T47D (cell line): ENCODE measurements at places on chromosomes 4 and X.

- DNase-seq = no peak
Measured at GRCh38 chr4:128349921-128350320, 62.3 kb upstream of the PGRMC2 start.

DNA sequence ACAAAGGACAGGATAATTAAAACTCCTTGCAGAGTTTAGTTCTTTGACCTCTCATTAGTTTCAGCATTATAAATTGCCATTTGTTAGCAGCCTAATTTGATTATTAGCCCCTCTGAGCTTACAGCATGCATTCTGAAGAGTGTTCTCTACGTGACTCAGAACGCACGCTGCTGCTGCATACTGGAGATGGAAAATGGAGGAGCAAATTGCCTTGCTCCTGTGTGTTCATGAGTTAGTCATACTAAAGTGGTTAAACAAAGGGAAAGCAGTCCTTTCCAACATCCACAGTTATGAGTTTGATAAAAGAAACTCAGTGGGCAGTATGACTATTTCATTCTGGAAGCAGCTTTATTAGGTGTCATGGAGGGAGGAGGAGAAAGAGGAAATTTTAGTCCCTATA lies 922.5 kb downstream of the RPA4 start:
- DNase-seq = peak; percentile 0

DNA sequence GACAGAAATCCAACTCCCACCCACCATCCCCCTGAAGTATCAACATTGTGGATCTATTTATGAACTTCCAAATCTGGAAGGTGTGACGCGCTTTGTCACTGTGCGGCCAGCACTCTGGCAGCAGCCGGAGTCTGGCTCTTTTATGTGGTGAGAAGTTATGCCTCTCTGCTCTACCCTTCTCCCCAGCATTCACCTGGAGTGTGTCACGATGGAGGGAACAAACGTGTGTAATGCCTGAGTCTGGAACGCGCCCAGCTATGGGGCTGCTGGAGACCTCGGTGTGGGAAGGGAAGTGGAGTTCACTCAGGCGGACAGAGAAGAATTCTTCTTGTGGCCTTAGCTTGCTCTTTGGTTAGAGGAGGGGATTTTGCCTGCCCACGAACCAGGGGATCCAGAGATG lies 222.1 kb upstream of the RPL34 start:
- DNase-seq = no peak

GRCh38 chrX:140432346-140433175 lies 72.3 kb downstream of the SOX3 start:
- no peak for DNase-seq

GRCh38 chr4:30537456-30537855 lies 182.7 kb upstream of the PCDH7 start:
- no peak for DNase-seq

GRCh38 chrX:19673375-19674040 lies 158.2 kb upstream of the MAP3K15 start:
- DNase-seq = no peak

GRCh38 chr4:134650461-134650860 lies 448.9 kb upstream of the PABPC4L start:
- DNase-seq = no peak

GRCh38 chrX:22424919-22425318 lies 152.2 kb downstream of the CBLL2 start:
- no peak for DNase-seq

GRCh38 chr4:174222266-174222872 lies 61.1 kb downstream of the FBXO8 start:
- DNase-seq = no peak

- no peak for DNase-seq
Measured at GRCh38 chr4:163317110-163317509, 15.3 kb downstream of the NPY1R start.

- DNase-seq = no peak
Measured at GRCh38 chr4:140198942-140199341, 45.0 kb upstream of the MAML3 start.

DNA sequence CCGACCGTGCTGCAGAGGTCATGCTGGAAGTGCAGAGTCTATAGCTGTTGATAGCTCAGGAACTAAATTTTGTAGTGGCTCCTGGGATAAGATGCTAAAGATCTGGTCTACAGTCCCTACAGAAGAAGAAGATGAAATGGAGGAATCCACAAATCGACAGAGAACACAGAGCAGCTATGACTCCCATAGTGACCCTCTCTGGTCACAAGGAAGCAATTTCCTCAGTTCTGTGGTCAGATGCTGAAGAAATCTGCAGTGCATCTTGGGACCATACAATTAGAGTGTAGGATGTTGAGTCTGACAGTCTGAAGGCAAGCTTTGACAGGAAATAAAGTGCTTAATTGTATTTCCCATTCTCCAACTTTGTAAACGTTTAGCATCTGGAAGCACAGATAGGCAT lies 8.8 kb downstream of the MANBA start:
- no peak for DNase-seq

DNA sequence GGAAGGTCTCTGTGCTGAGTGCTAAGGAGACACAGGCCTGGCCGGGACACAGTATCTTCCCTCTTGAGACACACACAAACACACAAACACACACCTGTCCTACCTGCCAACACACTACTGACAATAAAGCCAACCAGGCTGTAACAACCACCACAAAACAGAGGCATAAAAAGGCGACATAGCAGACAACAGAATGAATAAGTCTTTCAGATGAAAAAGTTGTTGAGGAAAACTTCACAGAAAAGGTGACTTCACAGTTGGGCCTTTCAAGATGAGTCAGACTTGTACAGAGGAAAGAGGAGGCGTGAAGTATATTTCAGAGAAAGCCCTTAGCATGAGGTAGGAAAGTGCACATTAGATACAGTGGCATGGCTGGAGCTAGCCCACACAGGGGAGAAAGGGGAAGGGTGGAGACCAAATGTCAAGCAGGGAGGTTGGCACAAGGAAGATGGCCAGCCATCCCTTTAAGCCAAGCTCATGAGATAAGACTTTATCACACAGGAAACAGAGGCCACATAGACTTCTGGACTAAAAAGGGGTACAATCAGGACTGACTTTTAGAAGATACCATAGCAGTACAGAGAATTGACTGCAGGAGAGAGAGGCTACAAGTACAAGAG lies 54.0 kb downstream of the SLC9A7 start:
- no peak for DNase-seq

- DNase-seq = no peak
Measured at GRCh38 chr4:184792950-184793555, 32.7 kb downstream of the ACSL1 start.

- no peak for DNase-seq
Measured at GRCh38 chr4:107922486-107923473, 8.6 kb upstream of the CYP2U1 start.

DNA sequence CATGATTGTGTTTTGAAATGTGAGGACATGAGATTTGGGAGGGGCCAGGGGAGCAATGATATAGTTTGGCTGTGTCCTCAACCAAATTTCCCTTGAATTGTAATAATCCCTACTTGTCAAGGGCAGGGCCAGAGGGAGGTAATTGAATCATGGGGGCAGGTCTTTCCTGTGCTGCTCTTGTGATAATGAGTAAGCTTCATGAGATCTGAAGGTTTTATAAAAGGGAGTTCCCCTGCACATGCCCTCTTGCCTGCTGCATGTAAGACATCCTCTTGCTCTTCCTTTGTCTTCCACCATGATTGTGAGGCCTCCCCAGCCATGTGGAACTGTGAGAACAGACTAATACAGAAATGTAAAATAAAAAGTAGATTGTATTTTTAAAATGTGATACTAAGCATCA lies 1294.9 kb downstream of the ADGRL3 start:
- no peak for DNase-seq

GRCh38 chr4:68451246-68452211 lies 4.3 kb downstream of the TMPRSS11E start:
- DNase-seq = peak; percentile 35

GRCh38 chrX:69289046-69289792 lies 124.0 kb upstream of the PJA1 start:
- no peak for DNase-seq

GRCh38 chr4:150268444-150268843 lies 190.2 kb downstream of the DCLK2 start:
- DNase-seq = no peak

DNA sequence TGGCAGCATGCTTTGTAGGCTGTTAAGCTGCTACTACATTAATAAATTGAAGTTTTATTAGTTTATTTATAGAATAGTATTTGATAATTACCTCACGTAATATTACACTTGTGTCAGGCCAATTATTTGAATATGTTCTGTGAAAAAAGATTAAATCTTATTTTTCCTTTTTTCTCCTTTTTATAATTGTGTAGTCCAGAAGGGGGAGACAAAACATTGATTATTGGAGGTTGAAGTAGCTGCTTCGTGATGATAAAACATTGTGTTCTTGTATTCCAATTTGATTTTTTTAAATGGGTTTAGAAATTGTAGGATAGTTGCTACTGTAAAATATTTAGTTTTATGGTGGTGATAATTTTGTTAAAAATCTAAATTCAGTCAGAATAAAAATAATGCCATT lies 85.7 kb downstream of the DIAPH2 start:
- DNase-seq = peak; percentile 13

DNA sequence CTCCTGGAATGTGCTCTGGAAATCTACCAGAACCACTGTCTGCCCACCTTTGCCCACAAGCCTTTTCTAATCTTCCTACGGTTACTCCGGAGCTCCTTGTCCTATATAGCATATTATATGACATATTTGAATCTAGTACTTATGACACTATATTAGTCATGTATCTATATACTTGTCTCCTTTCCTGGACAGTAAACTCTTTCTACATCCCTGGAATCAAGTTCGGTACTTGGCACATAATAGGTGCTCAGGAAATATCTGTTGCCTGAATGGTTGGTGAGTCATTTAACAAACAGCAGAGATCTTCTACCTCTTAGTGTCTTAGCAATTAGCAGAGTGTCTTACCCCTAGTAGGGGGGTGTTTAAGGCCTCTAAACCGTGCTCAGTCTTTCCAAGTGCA lies 123.6 kb downstream of the RELL1 start:
- no peak for DNase-seq

GRCh38 chrX:142998447-142999198 lies 27.1 kb upstream of the SPANXN4 start:
- DNase-seq = peak; percentile 0

- no peak for DNase-seq
Measured at GRCh38 chrX:133847340-133847994, 137.9 kb downstream of the GPC3 start.

DNA sequence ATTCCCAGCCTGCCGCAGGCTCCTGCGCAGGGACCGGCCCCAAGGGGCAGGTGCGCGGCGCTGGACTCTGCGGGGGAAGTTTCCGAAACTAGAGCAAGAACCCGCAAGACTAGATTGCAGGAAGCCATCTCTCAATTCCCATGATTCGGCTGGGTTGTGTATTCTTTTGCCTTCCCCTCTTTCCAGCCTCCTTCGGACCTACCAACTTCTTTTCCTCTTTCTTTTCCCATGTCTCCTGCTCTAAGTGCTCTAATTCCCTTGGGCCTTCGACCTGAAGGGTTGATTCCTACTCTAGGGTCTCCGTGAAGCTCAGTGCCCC lies 645 bp upstream of the OPHN1 start:
- no peak for DNase-seq
